Stimulated activated naive CD8-positive, alpha-beta T cell treated with anti-CD3 and anti-CD28 coated beads, Interleukin-15, amount 100 ng/mL, for 72 hours (primary cell): ENCODE measurements at places on chromosomes 16 and 17.

DNA sequence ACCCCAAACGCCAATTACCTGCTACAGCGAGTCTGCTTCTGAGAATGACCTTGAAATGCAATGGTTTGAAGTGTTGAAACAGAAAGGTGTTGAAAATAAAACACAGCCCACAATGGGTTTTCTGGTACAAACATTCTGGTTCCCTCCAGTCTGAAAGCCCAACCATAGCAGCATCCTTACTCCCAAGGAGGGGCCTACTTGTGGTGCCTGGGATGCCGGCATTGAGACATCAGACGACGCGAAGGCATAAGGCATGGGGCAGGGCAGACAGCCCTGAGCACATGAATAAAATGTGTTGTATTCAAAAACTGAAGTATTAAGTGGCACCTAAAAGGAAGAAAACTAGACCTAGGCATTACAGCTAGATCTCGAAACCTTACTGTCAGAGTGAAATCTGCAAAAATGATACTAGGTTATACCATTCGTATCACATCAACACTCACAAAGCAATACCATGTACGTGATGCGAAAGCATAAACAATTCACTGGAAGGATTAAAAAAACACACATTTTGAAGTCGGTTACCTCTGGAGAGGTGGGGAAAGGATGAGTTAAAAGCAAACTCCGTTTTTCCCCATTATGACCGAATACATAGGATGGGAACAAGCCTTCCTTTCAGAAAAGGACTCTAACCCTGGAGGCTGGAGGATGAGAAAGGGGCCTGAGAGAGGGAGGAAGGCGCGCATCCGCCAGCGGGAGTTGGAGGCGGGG is 702 bp downstream of the NUDT21 start:
- no peak for DNase-seq

GRCh38 chr17:73278465-73279453 is 17.1 kb upstream of the CPSF4L start:
- DNase-seq = no peak

- no peak for DNase-seq
Measured at GRCh38 chr17:82702231-82702927, 3.9 kb upstream of the RAB40B start.

DNA sequence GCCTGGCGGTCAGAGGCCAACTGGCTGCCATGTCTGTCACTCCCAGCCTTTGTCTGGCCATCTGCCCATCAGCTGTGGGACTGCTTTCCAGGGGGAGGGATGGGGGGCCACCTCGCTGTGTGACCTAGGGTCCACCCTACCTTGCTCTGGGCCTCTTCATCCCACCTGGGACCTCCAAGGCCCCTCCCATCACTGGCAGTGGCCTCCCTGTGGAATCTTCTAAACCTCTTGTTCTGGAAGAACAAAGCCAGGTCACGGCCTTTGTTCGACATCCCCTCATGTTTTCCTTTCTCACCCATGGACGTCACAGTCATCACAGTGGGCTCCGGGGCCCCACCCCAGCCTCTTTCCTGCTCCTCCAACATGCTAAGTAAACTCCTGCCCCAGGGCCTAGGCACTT is 24.0 kb downstream of the SPNS2 start:
- DNase-seq = no peak

- DNase-seq = no peak
Measured at GRCh38 chr17:72158895-72159885, 38.4 kb downstream of the SOX9 start.

DNA sequence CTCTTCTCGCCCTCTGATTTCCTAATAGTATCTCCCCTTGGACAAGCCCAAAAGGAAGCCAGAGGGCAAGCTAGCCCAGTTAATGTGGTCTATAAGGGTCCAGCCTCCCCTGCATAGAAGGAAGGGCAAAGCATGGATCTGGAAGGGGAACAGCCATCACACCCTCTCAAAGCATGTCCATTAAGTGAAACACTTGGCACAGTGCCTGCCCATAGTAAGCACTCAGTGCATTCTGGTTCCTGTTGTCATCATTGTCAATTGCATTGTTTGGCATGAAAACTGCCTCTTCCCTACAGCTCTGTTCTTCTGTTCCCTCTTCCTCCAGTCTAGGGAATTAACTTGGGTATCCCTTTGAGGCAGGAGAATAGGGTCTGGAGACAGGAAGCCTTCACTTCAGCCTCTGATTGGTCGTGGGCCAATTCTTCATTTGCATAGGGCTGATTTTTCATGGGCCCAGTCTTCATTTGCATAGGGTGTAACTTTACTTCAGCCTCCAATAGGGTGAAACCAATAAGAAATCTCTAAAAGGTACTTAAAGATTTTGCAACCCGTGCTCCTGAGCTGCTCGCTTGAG is 81.4 kb downstream of the C17orf67 start:
- DNase-seq = no peak

GRCh38 chr17:35743626-35744328 is 9.3 kb downstream of the GAS2L2 start:
- no peak for DNase-seq

DNA sequence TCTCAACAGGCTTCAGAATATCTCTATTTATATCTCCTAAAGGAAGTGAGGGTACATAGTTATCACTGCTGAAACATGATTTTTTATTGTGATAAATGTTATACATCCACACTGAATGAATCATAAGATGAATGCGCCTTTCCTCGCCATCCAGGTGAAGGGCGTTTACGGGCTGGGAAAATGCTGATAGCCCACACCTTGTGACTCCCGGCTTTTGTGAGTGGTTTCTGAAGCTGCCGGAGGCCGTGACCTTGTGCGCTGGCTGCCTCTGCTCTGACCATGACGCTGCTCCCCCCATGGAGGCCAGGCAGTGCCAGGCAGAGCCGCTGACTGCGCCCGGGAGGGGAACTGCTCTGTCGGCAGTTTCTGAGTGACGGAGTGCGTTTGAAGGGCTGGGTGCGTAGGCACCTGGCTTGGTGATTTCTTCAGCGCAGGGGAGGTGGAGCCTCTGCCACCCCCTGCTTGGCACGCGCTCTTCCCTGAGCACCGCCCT is 97.2 kb downstream of the RAP1GAP2 start:
- DNase-seq = no peak

GRCh38 chr17:51630101-51630671 is 369.8 kb downstream of the UTP18 start:
- no peak for DNase-seq
